Left lung (tissue), 14 donors: ENCODE measurements at places on chromosomes 12 and 14. TPM values are rescaled to one million over a fixed set of nuclear protein-coding genes. Genes with fewer than 3 reads are reported as not detected.

MMP14 gene
- 201 TPM for total RNA-seq

TAS2R19 gene
- total RNA-seq, result 2.0 TPM

HOXC12 gene
- not detected for total RNA-seq

RNF31 gene
- 49.3 TPM for total RNA-seq

LAG3 gene
- total RNA-seq, result 2.4 TPM

KRT5 gene
- 0.79 TPM for total RNA-seq

NXPH4 gene
- total RNA-seq, result 0.93 TPM

MANSC4 gene
- not detected for total RNA-seq

KERA gene
- total RNA-seq, result 0.13 TPM

AQP5 gene
- 7.2 TPM for total RNA-seq

PTCSC3 gene
- total RNA-seq, result 2.9 TPM

C12orf76 gene
- 25.1 TPM for total RNA-seq

RTN1 gene
- 3.6 TPM for total RNA-seq

PIWIL1 gene
- total RNA-seq, result not detected

RNASE7 gene
- total RNA-seq, result not detected

MDGA2 gene
- total RNA-seq, result not detected

GPD1 gene
- total RNA-seq, result 6.8 TPM

PPP2R5C gene
- 176 TPM for total RNA-seq

IL26 gene
- total RNA-seq, result not detected

RD3L gene
- not detected for total RNA-seq

GDF11 gene
- total RNA-seq, result 7.6 TPM

CDH24 gene
- total RNA-seq, result 6.1 TPM

BHLHE41 gene
- total RNA-seq, result 17.0 TPM

EFCAB11 gene
- 5.3 TPM for total RNA-seq

NYNRIN gene
- 16.2 TPM for total RNA-seq

C12orf56 gene
- not detected for total RNA-seq

KRT75 gene
- not detected for total RNA-seq

TAS2R13 gene
- 1.0 TPM for total RNA-seq
